ENCODE measurements at places on chromosomes 5 and 9.

- no peak for DNase-seq
Observed at GRCh38 chr5:74412066-74412465, 228.5 kb downstream of the ENC1 start.

GRCh38 chr9:20356403-20357036 lies 265.8 kb downstream of the MLLT3 start:
- DNase-seq: peak; percentile 79

- no peak for DNase-seq
Observed at GRCh38 chr9:122097679-122098315, 4.7 kb upstream of the TTLL11 start.

GRCh38 chr5:98975223-98975622 lies 46.4 kb upstream of the CHD1 start:
- DNase-seq: no peak

DNA sequence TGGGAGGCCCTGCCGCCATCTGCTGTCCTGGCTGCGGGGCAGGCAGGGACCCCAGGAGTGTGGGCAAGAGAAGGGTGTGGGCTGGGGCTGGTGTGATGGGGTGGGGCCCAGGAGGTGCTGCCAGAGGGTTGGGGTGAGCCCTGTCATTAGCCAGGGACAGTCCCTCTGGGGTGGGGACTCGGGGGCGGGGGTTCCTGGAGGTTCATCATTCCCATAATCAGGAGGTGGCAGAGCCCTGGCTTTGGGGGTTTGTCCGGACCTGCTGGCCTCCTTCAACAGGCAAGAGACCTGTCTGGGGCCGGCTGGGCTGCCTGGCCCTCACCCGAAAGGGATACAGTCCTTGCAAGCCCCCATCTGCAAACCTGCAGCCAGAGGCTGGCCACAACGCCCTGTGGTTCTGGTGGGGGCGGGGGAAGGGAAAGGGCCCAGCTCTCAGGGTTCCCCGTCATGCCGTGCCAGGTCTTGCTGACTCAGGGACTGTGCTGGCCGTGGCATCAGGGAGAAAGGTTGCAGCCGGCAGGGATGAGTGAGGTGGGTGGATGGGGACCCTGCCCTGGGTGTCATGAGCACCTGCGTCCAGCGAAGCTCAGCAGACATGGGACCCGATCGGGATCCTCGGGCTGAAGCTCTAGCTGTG lies 65.2 kb downstream of the MRPL36 start:
- DNase-seq: no peak

GRCh38 chr5:95859661-95860060 lies 37.1 kb upstream of the GLRX start:
- DNase-seq: no peak

DNA sequence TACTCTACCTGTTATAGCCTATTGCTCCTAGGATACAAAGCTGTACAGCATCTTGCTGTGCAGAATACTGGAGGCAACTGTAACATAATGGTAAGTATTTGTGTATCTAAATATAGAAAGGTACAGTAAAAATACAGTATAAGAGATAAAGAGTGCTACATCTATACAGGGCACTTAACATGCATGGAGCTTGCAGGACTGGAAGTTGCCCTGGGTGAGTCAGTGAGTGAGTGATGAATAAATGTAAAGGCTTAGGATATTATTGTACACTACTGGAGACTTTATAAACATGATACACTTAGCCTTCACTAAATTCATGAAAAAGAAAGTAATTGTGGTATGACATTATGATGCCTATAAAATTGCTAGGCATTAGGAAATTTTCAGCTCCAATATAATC lies 65.5 kb upstream of the OSMR start:
- DNase-seq: no peak

GRCh38 chr5:180652771-180653170 lies 3.4 kb upstream of the FLT4 start:
- no peak for DNase-seq

- DNase-seq: no peak
Observed at GRCh38 chr9:108270561-108270960, 585.2 kb downstream of the ACTL7B start.

DNA sequence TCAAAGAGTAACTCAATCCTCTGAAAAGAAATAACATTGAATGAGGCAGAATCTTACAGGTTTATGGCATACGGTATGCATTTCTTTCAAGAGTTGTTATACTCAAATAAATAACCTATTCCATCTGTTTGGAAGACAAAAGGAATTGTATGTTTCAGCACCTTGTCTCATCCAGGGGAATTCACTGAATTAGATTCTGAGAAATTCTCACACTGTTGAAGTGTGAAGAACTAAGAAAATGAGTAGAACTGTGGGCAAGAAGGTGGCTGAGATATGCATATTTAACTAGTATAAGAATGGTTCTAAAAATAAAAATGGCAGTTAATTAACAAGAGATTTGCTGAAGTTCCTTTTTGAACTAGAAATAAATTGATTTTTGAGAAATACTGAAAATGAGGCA lies 279.3 kb upstream of the DAP start:
- no peak for DNase-seq

DNA sequence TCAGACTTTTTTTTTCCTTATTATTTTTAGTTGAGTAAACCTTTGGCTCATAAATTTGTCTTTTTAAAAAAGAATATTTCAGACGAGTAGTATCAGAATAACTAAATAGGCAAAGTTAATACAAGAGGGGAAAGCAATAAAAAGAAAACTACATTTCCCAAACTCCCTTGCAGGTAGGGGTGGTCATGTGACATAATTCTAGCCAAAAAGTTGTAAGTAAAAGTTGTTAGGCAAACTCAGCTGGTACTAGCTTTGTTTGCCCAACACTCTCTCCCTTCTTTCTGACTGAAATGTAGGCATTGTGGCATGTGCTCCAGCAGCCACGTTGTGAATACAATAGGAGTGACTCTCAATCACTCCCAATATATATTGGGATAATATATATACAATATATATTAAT lies 20.9 kb downstream of the GIN1 start:
- peak; percentile 20 for DNase-seq

GRCh38 chr5:35762368-35762767 lies 94.3 kb upstream of the IL7R start:
- DNase-seq: no peak

GRCh38 chr5:10743526-10743925 lies 17.5 kb downstream of the DAP start:
- DNase-seq: no peak

DNA sequence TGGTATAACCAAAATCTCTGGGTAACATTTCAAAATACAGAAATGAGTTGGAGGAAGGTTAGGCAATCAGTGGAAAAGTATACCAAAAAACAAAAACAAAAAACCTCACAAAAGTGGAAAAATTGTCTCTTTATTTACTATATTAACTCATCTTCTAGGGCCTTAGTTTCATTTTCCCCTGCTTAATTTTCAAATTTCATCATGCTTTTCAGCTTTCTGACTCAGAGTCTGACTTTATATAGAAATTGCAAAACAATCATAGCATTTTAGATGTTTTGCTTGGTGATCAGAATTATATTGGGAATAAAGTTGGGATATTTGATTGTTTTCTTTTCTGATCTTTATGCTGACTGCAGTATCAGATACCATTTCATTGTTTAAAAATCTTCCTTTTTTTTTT lies 257.0 kb upstream of the PRR16 start:
- no peak for DNase-seq

DNA sequence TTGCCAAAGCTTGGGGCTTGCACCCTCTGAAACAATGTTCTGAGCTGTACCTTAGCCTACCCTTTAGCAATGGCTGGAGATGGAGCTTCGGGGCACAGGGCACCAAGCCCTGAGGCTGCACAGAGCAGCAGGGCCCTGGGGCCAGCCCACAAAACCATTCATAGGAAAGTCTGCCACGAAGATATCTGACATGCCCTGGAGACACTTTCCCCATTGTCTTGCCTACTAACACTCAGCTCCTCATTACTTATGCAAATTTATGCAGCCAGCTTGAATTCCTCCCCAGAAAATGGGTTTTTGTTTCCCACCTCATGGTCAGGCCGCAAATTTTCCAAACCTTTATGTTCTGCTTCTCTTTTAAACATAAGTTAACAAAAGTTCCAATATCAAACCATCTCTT lies 105.7 kb downstream of the DTWD2 start:
- no peak for DNase-seq

DNA sequence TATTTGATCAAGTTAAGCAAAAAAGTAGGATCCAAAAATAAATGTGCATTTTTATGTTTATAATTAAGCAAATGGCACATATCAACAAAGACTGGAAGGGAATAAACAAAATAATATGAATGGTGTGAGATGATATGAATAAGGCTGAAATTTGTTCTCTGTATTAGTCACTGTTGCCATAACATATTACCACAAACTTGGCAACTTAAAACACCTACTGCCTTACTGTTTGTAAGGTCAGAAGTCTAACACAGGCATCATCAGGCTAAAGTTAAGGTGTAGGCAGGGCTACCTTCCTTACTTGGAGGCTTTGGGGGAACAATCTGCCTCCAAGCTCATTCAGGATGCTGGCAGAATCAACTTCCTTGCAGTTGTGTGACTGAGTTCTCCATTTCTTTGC lies 19.3 kb downstream of the PGGT1B start:
- DNase-seq: no peak

- no peak for DNase-seq
Observed at GRCh38 chr5:6847870-6848269, 134.6 kb downstream of the TENT4A start.

- no peak for DNase-seq
Observed at GRCh38 chr9:120928015-120928482, 1.5 kb upstream of the TRAF1 start.

DNA sequence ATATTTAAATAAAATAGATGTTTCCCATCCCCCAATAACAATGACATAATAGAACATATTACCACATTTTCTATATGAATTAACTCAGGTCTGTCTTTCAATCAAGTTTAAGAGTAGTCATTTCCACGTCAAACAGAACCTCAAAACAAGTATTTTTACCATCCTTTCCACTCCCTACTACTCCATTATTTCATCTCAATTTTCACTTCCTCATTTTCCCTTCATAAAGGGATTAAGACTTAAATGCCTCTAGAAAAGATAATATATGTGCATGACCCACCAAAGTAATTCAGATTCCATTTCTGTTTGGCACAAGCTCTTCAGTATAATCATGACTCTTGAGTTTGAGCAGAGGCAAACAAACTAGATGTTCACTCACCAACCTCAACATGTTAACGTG lies 40.4 kb downstream of the ELOVL7 start:
- no peak for DNase-seq

DNA sequence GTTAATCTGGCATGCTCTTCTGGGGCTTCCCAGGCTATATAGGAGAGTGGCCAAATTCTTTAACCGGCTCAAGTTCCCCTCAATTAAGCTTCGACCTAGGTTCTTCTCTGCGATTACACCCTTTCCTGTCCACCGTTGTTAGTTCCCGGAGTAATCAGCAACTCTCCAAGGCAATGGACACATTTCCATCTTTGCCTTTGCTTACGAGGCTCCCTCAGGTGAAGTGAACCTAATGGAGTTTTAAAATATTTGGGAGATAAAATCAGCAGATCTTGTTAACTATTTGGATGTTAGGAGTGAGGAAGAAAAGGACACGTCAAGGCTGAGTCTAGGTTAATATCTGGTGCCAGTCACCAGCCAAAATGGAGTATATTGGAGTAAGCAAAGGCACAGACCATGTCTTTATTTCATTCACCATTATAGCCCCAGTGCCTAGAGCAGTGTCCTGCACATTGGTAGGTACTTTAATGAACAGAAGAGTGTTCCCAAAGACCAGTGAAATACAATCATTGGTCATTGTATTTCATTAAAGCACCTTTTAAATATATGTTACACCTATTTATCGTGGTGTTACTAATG lies 515 bp downstream of the UTP15 start:
- DNase-seq: no peak

- DNase-seq: no peak
Observed at GRCh38 chr9:109171926-109172325, 4.9 kb upstream of the FRRS1L start.

DNA sequence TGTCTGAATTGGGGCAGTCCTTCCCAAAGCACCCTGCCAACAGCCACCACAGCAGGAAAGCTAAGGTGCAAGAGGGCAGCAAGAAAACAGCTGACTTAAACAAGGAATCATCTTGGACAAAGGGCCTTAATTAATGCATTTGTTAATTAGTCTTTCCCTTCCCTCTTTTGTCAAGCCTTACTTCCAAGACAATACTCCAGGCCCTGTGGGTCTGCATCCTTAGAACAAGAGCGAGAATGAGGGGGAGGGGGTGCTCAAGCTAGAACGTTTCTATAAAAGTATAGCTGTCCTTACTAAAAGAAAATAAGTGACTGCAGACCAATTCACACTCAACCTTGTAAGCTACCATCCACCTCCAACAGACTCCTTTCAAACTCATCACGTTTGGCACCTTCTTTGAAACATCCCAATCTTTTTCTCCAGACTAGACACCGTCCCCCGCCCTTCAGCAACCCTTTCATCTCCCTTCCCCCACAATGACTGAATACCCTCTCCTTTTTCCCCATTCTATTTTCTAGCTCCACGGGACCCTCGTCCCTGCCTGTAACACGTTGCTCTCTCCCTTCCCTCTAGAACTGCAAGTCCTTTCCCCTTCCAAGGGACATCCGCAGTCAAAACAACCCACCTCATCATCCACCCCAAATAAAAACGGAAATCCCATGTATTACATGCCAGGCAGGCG lies 85.7 kb upstream of the RNF38 start:
- DNase-seq: peak; percentile 23

GRCh38 chr5:96257904-96258303 lies 175.1 kb downstream of the PCSK1 start:
- no peak for DNase-seq

GRCh38 chr5:14925326-14925725 lies 53.7 kb upstream of the ANKH start:
- no peak for DNase-seq

DNA sequence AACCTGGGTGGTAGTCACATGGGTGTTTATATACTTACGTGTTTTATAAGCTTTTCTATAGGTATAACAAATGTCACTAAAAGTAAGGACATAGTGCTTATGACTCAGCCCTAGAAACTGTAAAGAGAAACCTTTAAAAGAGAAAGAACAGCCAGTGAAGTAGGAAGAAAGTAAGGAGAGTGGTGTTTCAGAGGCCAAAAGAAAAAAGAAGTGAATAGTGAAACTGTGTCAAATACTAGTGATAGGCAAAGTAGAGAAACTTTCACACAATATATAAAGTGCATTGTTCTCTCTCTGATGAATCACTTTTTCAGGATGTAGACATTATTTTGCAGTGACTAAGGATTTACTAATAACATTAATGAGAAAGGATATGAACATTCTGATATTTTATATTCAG lies 74.2 kb upstream of the SUSD1 start:
- DNase-seq: no peak

- DNase-seq: no peak
Observed at GRCh38 chr9:87029905-87030304, 82.6 kb upstream of the GAS1 start.

GRCh38 chr5:31283326-31283725 lies 89.8 kb downstream of the CDH6 start:
- no peak for DNase-seq

DNA sequence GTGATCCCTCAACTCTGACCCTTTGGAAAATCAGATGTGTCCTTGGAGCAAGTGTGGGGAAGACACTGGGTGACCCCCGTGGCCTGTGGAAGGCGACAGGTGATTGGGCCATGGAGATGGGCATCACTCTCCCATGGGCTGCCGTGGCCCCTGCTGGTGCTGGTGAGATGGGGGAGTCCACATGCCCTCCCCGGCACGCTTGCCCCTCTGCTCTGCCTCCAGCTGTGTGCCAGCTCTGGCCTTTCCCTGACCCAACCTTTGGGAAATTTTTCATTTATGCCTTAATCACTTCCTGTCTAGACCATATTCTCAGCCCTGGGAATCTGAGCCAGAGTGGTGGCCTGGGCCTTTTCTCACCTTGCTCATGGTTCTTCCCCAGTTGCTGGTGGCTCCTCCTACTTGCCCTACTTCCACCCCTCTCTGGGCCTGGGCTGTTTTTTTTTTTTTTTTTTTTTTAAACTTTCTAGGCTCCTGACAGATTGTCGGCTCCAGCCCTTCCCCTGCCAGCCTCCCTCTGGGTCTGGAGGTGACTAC lies 56.6 kb downstream of the RGS3 start:
- no peak for DNase-seq

All from NAMALWA (cell line).